Activated T-helper 1 cell treated with anti-CD3 and anti-CD28 coated beads, Interleukin-2, amount 50 U/mL, for 16 hours (primary cell): ENCODE measurements at places on chromosomes 13 and 19.

GRCh38 chr19:55358493-55358892 is 4.0 kb upstream of the COX6B2 start:
- DNase-seq = no peak

DNA sequence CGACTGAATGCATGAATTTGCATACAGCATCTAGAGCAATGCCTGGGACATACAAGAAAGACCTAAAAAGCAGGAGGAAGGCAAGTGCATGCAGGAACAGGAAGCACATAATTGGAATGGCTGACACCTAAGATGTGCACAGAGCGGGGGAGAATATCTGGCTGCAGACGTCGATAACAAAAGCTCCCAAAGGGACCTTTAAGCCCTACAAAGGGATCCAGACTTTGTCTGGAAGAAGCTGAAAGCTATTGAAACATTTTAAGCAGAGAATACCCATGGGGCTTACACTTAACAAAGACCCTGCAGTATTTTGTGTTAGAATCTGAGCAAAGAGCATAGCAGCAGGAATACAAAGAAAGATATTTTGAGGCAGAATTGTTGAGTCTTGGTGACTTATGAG is 107.4 kb upstream of the CLDN10 start:
- DNase-seq = no peak

- DNase-seq = no peak
Observed at GRCh38 chr19:53086949-53087348, 16.3 kb downstream of the ZNF160 start.

DNA sequence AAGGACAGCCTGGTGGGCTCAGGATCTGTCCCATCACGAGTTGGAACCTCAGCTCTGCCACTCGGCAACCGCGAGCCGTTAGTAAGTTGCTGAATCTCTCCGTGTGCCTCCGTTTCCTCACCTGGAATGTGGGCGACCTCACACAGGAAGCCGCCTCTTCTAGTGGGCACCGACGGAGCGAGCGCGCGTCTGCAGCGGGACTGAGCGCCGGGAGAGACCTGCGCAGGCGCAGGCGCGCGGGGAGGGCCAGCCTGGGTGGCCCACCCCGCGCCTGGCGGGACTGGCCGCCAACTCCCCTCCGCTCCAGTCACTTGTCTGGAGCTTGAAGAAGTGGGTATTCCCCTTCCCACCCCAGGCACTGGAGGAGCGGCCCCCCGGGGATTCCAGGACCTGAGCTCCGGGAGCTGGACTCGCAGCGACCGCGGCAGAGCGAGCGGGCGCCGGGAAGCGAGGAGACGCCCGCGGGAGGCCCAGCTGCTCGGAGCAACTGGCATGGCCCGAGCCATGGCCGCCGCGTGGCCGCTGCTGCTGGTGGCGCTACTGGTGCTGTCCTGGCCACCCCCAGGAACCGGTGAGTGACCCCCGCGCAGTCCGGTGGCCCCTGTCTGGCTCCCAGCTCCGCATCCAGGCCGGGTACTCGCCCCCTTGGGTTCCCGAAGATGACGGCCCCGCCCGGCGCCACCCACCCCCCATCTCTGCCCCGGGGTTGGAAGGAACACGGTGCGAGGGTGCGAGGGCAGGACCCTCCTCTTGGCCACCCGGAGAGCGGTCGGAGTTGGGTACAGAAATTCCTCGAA is at the start of gene PVR:
TSS of gene PVR (plus strand) at position 306 of the 797 bp plus-strand sequence. CDS start at position 493, 187 bp downstream.
- no peak for DNase-seq

DNA sequence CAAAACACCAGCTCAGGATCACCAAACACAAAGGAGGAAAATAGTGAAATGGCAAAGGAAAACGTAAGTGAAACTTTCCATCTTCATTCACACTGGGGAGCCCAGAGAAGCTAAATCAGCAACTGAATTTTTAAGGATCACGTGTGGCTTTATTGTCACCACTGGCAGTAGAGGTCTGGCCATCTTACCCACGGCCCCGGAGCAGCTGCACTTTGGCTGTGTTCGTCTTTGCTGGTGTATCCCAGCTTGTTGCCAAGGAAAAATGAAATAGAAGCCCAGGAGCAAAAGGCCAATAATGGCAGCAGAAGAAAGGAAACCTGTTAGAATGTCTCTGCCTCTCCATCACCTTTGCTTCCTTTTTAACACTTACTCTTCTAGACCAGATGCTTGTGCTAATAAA is 274.7 kb downstream of the FOXO1 start:
- no peak for DNase-seq

DNA sequence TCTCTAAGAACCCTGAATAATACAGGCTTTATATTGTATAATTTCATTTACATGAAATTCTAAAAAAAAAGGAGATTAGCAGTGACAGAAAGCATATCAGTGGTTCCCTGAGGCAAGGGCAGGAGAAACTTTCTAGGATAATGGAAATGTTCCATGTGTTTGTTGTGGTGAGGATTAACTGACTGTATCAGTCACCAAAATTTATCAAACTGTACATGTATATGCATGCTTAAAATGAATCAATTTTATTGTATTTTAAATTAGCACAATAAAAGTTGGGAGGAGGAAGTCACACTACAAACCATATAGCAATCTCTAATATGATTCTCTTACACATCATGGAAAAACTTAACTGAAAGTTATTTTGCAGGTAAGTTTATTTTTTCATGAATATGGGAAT is 396.8 kb downstream of the EFNB2 start:
- DNase-seq = no peak

DNA sequence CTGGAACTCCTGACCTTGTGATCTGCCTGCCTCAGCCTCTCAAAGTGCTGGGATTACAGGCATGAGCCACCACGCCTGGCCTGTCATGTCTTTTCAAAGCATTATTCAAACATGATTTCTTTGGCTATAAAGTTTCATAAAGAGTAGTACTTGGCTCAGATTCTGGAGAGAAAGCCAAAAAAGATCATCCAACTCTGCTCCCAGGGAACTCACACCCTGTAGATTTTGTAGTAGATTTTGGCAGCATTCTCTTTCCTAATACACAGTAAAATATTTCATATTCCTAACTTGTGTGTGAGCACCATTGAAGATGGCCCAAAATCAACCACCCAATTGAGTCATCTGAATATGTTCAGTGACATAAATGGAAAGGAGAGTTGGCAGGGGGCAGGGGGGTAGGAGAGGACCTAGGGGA is 48.4 kb downstream of the CAB39L start:
- no peak for DNase-seq

DNA sequence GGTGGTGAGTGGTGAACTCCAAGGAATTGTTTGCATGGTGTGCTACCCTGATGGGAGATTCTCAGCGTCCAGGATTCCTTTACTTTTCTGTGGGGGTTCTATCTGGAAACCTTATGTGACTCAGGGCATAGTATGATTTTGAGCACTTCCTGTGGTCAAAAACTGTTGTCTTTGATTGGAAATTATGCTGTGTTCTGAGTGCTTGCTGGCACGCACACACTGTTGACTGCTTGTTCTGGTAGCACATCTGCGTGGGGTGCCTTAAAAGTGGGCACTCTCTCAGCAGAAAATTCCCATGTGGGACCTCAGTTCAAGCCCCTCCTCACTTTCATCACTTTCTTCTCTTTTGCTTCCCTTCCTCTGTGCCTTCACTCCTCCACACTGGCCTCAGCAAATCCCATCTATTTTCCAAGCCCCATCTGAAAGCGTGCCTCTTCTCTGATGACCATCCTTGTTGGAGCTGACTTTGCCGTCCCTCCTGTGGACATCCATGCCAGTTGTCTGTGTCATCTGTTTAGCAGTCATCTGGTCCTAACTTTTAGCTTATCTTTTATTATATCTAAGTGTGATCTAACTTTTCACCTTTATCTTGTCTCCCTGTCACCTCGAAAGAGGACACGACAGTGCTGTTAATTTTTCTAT is 56.4 kb upstream of the NPAS1 start:
- DNase-seq = no peak

GRCh38 chr13:29846475-29847256 is 3.8 kb downstream of the UBL3 start:
- DNase-seq = no peak

GRCh38 chr19:29381353-29382203 is 144.2 kb upstream of the VSTM2B start:
- no peak for DNase-seq

DNA sequence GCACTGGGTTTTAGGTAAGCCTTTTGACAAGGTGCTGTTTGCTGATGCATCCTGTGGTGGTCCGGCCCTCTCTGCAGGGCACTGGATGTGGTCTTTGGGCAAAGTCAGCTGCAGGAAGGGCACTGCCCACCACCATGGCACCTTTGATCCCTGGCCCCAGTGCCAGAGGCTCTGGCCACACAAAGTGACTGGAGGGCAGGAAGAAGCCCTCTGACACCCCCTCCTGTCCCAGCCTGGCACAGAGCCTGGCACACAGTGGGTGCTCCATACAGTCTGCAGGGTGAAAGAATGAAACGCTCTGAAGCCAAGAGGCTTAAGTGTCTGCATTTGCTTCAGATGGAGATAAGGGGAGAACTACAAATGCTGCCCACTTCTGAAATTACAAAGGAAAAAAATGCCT is 47.6 kb upstream of the CNMD start:
- no peak for DNase-seq

GRCh38 chr19:5814123-5814851 is 9.4 kb downstream of the NRTN start:
- DNase-seq = no peak

DNA sequence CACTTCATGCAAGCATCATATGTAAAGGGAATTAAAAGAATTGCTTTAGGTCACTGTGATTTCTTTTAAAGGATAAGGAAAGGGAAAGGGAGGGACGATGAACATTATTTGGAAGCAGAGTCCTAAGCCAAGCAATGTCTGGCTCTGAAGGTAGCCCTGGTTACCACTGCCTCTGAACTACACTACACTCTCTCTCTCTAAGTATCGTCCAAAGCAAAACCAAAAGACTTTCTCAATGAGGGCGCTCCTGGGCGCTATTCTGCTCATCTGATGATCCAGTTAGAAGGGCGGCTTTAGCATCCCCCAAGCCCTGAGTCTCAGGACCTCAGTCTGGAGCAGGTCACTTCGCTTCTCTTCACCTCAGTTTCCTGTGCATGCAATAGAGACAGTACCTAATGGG is 26.2 kb downstream of the FOXO1 start:
- DNase-seq = no peak

- DNase-seq = no peak
Observed at GRCh38 chr19:35081201-35081600, 34.4 kb upstream of the FXYD3 start.

- no peak for DNase-seq
Observed at GRCh38 chr19:31149441-31149941, 199.7 kb downstream of the TSHZ3 start.

- no peak for DNase-seq
Observed at GRCh38 chr13:26411206-26411605, 146.3 kb upstream of the WASF3 start.

GRCh38 chr13:38951525-38952313 is 38.9 kb downstream of the STOML3 start:
- DNase-seq = no peak

DNA sequence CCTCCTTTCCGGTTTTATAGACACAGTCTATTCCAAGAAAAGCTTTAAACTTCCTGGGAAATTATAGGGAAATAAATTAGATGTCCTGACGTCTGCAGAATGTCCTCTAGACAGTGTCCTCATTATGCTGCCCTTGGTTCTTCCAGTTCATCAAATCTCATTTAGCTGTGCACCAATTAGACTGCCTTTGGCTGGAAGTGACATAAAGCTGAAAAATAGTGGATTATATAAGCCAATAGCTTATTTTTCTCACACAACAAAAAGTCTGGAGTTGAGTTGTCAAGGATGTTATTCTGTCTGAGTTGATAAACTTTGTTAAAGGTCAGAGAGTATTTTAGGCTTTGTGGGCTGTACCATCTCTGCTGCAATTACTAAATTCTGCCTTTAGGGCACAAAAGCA is 314.8 kb upstream of the TMTC4 start:
- no peak for DNase-seq

- DNase-seq = no peak
Observed at GRCh38 chr19:46746281-46747057, at the start of gene STRN4. Gene STRN4, minus strand, starts transcription at chr19:46746450. Its CDS starts 20 bp downstream, at chr19:46746430.

GRCh38 chr19:54045771-54046170 is 17.9 kb downstream of the VSTM1 start:
- no peak for DNase-seq

DNA sequence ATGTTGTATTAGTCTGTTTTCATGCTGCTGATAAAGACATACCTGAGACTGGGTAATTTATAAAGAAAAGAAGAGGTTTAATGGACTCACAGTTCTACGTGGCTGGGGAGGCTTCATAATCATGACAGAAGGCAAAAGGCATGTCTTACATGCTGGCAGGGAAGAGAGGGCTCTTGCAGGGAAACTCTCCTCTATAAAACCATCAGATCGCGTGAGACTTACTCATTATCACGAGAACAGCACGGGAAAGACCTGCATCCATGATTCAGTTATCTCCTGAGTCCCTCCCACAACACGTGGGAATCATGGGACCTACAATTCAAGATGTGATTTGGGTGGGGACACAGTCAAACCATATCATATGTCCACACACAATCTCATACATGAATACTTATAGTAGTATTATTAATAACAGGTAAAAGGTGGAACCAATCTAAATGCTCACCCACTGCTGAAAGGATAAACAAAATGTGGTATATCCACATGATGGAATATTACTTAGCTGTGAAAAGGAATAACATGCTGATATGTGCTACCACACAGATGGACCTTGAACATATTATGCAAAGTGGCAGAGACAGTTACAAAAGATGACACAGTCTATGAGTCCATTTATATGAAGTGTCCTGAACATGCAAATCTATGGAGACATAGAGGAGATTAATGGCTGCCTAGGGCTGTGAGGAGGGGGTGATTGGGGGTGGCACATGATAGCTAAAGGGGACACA is 20.9 kb upstream of the CEBPA start:
- DNase-seq = no peak

DNA sequence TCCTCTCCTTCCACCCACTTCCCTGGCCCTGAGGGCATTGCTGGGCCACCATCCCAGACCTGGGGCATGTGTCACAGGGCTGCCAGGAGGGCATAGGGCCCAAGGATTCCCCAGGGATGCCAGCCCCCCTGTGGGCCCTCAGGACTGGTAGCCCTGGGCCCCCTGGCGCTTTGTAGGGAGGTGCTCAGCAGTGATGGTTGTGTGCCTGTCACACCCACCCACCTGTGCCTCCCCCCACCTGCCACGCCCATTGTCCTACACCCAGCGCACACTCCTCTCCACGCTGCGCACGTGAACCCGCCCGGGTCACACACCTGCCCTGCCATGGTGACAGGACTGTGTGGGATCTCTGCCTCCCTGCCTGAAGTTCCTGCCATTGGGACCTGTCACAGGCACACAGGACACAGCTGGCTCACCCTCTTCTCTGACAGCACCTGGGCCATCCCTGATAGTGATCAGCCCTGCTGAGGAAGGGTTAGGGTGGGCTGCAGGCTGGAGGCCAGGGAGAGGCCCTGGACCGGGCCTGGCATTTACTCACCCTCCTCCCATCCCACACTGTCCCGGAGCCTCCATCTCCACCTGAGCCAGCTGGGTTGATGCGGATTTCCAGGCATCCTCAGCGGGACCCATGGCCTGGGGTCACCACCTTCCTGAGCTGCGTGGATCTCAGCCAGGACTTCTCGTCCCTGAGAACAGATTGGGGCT is 23.9 kb downstream of the WTIP start:
- DNase-seq = no peak
